Fibroblast of skin of left biceps (primary cell): ENCODE measurements at places on chromosomes 7 and 10.

GRCh38 chr7:130366564-130366963, 13.7 kb upstream of the CPA1 start:
- no peak for DNase-seq

DNA sequence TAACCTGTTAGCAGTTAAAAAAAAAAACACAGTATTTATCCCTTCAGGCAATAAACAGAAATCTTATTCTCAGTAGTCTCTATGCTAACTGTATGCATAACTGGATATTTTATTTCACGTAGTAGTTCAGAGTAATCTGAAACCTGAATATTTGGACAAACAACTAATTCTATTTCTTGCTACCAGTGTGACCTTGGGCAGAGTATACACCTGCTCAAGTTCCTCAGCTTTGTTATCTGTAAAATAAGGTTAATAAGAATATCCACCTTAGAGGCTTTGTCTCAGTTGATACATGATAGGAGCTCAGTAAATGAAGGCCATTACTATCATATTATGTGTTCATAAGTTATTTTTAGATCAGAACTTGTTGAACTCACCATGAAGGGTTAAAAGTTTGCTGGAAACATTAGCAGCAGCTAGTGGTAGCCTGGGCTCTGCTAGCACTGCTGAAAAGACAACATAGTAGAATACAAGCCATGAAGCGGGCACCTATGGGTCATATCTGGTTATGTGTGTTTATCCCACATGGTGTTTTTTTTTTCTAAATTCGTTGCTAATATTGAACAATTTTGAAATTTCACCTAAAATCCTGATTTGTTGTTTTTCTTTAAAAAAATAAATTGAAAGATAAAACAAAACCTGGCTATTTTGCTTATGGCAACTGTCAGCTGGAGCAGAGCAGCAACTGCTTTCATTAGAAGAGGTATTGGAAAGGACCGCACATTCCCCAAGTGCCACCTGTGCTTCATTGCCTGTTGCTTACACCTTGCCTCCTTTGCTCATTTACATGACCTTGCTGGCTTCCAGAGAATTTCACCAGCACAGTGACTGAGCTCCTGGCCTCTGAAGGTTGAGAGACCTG, 303.0 kb downstream of the PRKG1 start:
- DNase-seq = no peak

DNA sequence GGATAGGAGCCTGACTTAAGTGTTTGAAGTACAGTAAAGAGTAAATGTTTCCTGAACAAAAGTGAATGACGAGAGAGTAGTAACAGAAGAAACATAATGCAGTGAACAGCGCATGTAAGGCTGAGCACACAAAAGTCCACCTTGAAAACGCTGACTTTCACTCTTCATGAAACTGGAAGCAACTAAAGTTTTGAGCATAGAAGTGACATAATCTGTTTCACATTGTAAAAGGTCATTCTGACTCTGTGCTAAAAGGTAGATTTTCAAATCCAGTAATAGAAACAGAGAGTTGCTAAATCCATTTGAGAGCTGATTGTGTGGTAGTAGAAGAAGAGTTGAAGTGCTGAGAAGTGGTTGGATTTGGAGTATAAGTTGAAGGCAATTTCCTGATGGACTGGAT, 1037.0 kb downstream of the CNTNAP2 start:
- no peak for DNase-seq

GRCh38 chr7:129911790-129912189, 41.0 kb downstream of the UBE2H start:
- no peak for DNase-seq

- DNase-seq = no peak
Observed at GRCh38 chr7:126750207-126750911, 502.4 kb downstream of the GRM8 start.

DNA sequence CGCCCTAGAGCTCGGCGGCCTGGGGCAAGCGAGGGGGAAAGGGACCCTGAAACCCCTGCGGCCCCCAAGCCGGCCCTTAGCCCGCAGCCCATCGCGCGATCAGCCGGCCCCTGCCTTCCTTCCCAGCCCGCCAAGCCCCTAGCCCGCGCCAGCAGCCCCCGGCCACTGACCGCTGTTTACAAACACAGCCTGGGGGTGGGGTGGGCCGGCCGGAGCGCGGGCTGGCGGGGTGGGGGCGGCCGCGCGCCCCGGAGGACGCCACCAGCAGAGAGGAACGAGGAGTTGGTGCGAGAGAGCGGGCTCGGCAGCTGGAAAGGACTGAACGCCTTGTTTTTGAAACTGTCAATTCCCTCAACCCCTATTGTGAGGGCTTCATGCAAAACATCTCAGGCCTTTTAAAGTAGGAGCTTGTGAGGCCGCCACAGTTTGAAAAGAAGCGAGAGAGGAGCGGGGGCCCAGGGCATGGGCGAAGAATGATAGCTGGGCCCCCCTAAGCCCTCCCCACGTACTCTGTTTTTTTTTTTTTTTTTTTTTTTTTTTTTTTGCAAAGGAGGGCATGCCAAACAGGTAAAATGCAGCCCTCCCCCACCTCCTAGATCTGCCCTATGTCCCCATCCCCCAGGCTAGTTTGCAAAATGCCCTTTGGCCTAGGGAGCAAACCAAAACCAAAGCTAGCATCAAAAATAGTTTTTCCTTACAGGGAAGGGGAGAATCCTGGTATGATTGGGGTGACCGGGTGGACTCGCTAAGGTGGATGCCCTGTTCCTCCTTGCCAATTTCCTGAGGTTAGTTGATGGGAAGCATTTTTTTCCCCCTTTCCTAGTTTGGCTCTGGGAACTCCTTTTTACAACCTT, 15.0 kb downstream of the SKIDA1 start:
- DNase-seq = no peak

GRCh38 chr7:125654076-125654475, 724.5 kb upstream of the POT1 start:
- DNase-seq = no peak

DNA sequence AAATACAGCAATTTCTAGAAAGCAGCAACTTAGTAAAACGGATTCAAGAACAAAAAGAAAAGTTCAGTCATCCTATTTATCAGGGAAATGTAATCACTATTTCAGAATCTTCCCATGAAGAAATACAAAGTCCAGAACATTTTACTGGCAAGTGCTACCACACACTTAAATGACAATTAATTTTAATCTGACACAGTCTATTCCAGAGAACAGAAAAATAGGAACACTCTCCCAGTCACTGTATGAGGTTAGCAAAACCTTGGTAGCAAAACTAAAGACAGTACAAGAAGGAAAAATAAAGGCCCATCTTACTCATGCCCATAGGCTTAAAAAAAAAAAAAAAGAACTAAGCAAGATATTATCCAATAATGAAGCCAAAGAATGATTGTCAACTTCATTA, 295.8 kb downstream of the CELF2 start:
- DNase-seq = no peak
